Osteocyte (in vitro differentiated cells): ENCODE measurements at places on chromosomes 6 and 20. TPM values are rescaled to one million over a fixed set of nuclear protein-coding genes. Genes with fewer than 3 reads are reported as not detected.

DNA sequence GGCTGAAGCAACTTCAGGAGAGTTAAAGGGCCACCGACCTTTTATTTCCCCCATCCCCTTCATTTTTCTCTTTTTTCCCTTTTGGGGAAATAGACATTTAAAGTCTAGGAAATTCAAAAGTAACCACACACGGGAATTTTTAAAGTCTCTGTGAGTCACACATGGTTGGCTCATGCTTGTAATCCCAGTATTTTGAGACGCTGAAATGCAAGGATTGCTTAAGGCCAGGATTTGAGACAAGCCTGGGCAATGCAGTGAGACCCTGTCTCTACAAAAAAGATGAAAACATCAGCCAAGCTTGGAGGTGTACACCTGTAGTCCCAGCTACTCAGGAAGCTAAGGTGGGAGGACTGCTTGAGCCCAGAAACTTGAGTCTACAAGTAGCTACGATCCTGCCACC lies 34.2 kb downstream of the KATNA1 start:
- DNase-seq = no peak

- no peak for DNase-seq
Observed at GRCh38 chr20:31962761-31963160, 5.2 kb upstream of the XKR7 start.

The PLAGL1 gene
- total RNA-seq = 90.3 and 103 TPM in 2 replicates

DNA sequence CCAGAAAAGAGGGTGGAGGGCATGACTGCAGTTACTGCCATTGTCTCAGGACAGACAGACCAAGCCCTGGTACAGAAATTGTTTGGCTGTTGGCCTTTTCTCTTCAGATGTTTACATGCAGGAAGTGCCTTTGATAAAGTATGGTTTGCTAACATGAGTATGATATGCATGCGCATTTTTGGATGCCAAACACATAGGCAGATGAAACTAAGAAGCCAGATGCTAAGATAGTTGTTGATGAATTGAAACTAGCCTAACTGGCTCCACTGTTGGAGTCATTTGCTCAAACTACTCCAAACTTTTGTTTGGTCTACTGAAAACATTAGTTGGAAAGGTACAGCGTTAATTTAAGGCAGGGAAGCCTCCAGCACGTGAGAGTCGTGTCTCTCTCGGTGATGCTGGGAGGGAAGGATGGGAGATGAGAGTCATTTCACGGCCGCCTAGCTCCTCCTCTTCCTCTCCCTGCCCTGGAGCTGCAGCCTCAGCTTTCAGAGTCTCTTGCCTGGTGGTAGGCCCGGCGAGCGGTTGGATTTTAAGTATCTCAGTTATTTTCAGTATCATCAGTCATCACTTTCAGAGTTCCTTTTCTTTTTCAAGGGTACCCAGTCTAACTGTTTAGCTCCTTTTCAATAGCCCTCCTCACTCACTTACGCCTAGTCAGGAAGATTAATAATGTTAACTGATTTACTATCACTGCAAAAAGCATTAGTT lies 29.7 kb downstream of the RREB1 start:
- peak; percentile 81 for DNase-seq

The PLCB4 gene
- total RNA-seq = 5.1 and 5.3 TPM in 2 replicates

The CLIC1 gene
- total RNA-seq = 230 and 242 TPM in 2 replicates

- DNase-seq = no peak
Observed at GRCh38 chr6:170296423-170296745, 5.5 kb upstream of the DLL1 start.

DNA sequence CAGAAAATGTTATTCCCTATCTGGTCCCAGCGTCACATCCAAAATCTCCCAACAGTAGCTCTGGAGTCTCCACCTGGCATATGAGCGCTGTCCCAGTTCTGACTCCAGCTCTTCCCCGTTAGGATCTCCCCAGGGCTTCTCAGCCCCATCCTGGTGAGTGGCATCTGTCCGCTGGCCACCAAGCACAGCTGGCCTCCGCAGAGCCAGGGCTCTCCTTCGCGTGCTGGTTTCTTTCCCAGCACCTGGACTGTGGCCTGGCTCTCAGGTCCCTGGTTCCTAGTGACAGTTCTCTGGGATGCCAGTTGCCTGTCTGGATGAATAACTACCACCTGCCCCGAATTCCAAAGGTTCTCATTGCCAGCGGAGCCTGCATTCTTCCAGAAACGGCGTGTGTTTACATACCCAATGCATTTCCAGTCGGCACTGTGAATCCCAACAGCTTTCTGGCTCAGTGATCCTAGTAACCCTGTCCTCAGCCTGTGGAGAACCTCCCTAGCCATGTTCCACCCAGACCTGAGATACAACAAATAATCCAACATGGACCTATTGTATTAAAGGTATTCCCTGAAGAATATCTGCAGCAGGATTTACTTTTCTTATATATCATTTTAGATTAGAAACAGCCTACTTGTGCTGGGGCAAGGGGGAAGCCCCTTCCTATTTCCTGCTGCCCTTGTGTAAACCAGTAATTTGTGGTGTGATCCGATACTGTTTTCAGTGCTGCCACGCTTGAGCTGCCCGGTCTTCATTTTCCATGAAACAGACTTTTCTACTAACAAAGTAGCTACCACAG lies 69.9 kb upstream of the PDE10A start:
- DNase-seq = no peak

DNA sequence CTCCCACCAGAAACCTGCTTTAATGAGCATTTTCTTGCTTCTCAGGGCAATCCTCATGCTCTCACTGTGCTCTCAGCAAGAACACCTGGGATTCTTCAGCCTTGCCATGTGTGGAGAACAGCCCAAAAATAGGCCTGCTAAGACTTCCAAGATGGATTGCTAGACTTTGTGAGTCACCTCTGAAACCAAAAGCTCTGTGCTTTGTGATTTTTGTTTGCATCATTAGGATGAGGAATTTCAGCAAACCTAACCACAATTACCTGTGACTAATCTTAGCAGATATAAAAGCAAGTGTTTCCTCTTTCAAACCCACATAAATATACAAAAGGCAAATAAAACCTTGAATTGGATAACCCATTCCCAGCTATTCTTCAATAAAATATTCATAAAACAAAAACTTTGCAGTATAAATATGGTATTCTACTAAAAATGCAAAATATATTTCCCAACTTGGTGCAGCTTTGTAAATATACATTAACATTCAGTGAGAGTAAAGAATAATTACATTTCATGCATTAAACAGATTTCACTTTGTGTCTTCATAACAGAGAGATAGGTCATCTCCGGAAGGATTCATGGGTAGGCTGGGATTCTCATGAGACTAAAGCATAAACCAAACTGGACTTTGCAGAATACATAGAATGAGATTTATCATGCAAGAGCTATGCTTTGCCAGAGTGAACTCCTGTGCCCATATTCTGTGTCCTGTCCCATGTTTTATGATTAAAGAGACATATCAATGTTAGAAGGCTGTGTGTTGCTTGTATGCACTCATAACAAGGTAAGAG lies 33.5 kb downstream of the TPBG start:
- no peak for DNase-seq

- no peak for DNase-seq
Observed at GRCh38 chr6:31129130-31129529, 8.9 kb upstream of the CDSN start.

- no peak for DNase-seq
Observed at GRCh38 chr6:29733057-29733456, 9.8 kb downstream of the HLA-F start.
